ENCODE measurements at places on chromosomes 11 and 22. TPM values are rescaled to one million over a fixed set of nuclear protein-coding genes. Genes with fewer than 3 reads are reported as not detected.

Gene ACRV1
- not detected for polyA plus RNA-seq

DNA sequence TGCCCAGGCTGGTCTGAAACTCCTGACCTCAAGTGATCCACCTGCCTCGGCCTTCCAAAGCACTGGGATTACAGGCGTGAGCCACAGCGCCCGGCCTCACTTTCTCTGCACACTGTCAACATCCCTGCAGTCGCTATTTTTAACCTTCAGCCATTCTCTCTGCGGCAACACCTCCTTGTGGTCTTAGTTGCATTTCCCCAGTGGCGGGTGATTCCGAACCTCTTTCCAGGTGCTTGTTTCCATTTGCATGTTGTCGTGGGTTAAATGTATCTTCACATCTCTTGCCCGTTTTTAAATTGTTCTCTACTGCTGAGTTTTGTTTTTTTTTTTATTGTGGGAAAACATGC is 2.2 kb upstream of the SCT start:
- DNase-seq: no peak

DNA sequence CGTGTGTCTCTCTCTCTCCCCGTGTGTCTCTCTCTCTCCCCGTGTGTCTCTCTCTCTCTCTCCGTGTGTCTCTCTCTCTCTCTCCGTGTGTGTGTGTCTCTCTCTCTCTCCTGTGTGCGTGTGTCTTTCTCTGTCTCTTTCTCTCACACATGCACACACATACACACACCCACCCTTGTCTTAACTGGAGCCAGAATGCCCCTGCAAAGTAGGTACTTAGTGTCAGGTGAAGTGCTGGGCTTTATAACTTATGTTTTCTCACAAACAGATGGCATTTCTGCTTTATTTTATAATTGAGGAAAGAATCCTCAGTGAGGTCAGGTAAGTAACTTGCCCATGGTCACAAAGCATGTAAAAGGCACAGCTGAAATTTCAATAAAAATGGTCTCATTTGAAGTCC is 106.0 kb downstream of the CSNK2A3 start:
- DNase-seq: no peak

DNA sequence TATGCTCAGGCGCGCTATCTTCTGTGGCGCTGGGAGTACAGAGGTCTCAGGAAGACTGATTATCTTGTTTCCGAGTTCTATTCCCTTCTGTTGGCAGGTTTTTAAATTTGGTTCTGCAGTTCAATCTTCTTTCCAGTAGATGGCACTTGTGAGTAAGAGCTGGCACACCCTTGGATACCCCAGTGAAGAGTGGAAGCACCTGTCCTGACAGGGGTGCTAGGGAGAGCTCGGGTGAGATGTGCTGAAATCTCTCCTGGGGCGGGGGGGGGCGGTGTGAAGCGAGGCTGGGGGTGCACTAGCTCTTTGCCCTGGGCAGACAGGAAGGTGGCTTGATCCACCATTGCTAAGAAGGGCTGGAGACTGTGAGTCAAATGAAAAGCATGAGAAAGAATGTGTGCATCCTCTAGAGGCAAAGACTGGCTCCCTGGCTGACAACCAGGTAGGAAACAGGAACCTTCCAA is 679.9 kb upstream of the CCDC179 start:
- no peak for DNase-seq

- peak; percentile 71 for DNase-seq
Observed at GRCh38 chr11:62909107-62909894, 11.9 kb downstream of the CHRM1 start.

- no peak for DNase-seq
Observed at GRCh38 chr11:27847496-27847895, 147.2 kb upstream of the BDNF start.

DNA sequence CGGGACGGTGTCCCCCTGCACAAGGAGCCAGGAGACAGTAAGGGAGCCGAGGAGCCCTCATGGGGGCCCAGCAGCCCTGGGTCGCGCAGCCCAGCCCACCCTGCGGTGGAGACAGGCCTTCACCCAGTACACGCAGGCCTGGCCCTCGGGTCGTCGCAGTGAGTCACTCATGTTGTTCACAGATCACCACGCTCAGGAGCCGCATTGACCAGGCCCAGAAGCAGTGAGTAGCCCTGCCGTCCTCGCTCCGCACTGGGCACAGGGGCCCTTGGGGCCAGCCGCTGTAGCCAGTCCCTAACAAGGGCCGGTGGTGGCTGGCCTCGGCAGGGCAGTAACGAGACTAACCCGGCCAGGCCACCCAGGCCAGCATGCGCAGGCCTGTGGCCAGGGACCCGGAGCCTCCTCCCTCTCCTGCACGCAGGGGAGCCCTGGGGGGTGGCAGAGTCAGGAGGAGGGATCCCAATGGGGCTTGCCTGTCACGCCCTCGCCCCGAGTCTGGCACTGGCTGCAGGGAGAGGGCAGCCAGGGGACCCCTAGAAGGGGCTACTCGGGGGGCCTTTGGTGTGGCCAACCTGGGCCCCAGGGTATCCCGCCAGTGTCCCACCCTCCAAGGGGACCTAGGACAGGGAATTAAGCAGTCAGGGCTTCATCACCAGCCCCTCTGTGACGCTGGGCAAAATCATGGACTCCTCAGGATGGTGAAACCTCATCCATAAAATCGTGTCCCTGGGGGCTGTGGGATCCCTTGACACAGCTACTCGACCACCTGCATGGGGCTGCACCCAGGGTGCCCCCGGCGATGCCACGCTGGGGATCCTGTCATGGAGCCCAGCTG is 10.1 kb upstream of the MRPL23 start:
- no peak for DNase-seq

Gene SERHL2
- polyA plus RNA-seq: 1.4 TPM

- no peak for DNase-seq
Observed at GRCh38 chr11:127965939-127966668, 621.3 kb downstream of the ETS1 start.

Gene LAYN
- polyA plus RNA-seq: 1.6 TPM

DNA sequence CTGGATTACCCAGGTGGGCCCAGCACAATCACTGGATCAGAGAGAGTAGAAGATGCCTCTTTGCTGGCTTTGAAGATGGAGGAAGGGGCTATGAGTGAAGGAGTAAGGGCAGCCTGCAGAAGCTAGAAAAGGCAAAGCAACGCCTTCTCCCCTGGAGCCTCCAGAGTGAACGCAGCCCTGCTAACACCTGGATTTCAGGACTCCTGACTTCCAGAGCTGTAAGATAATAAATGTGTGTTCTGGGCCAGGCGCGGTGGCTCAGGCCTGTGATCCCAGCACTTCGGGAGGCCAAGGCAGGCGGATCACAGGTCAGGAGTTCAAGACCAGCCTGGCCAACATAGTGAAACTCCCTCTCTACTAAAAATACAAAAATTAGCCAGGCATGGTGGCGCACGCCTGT is 102.4 kb downstream of the MORC2 start:
- DNase-seq: no peak

Gene MPZL3
- polyA plus RNA-seq: 1.7 TPM

Gene STIP1
- polyA plus RNA-seq: 55.3 TPM

- DNase-seq: peak; percentile 58
Observed at GRCh38 chr11:911031-911889, 650 bp upstream of the CHID1 start.

- DNase-seq: no peak
Observed at GRCh38 chr11:18684267-18684666, 14.3 kb upstream of the TMEM86A start.

DNA sequence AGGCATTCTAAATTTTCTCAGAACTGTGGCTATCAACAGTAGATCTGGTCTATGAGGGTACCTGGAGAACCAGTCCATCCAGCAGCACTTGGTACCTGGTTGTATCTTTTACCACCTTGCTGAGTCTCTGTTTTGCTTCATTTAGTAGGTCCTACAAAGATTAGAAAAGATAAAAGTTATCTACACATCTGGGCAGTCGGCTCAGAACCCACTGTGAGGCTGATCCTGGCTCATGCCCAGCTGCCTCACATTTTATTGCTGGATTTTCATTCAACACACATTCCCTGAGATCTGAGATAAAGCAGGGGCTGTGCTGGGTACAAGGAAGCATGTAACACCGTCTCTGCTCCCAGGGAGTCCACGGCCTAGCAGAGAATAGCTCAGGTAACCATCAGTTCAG is 27.5 kb downstream of the ATP6V1E1 start:
- DNase-seq: no peak

DNA sequence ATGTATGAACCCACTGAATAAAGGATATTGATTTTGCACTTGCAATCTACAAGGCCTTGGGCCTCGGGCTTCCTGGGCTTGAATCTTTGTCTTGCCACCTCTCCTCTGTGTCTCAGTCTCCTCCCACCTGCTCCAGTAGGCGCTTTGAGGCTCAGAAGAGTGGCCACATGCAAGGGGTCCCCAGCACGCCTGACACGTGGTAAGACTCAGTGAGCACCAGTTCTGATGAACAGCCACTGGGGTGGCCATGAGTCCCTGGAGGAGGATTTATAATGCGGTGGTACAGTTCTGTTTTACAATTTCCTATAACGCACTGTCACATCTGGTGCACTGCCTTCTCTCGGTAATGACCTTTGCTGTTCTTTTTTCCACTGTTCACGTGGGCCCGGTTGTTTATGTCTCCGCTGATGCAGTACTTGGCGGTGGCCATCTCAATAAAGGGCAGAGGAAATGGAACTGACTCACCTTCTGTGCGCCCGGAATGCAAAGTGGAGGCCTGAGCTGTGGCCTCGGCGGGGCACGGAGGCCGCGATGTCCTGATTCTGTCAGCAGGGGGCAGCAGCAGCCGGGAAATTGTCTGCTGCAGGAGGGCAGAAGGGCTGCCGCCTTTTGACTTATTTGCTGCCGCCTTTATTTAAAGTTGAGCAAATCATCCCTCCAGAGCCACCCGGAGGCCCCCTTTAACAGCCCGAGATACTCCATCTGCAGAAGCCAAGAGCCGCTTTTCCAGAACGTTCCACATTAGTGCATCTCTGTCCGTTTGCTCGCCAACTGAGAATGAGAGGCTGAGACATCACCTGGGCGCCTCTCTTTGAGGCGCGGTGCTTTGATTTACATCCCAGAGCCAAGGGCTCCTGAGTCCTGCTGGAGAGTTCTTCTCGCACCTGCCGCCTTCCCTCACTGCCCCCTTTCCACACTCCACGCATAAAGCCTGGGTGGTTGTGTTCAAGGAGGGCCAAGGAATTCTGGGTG is 6.0 kb upstream of the IFT27 start:
- peak; percentile 69 for DNase-seq

Gene CHRM4
- polyA plus RNA-seq: not detected

- DNase-seq: no peak
Observed at GRCh38 chr22:47152938-47153337, 390.5 kb downstream of the TBC1D22A start.

DNA sequence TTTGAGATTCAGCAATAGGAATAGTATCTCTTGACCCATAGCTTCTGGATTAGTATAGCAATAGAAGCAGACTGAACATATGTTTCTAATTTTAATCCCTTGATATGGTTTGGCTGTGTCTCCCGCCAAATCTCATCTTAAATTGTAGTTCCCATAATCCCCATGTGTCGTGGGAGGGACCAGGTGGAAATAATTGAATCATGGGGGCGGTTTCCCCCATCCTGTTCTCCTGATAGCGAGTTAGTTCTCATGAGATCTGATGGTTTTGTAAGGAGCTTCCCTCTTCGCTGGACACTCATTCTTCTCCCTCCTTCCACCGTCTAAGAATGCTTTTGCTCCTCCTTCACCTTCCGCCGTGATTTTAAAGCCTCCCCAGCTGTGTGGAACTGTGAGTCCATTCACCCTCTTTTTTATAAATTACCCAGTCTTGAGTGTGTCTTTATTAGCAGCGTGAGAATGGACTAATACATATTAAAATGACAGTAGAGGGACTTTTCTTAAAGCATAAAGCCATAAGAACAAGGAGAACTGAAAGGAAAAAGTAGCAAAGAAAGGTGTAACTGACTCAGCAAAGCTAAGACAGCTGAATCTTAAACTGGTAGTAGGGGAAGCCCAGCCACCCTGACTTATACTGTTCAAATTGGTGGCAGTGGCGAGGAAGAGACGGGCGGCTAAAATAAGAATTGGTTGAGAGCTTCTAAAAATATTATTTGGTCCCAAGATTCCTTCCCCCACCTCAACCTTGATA is 20.3 kb upstream of the SLN start:
- no peak for DNase-seq

DNA sequence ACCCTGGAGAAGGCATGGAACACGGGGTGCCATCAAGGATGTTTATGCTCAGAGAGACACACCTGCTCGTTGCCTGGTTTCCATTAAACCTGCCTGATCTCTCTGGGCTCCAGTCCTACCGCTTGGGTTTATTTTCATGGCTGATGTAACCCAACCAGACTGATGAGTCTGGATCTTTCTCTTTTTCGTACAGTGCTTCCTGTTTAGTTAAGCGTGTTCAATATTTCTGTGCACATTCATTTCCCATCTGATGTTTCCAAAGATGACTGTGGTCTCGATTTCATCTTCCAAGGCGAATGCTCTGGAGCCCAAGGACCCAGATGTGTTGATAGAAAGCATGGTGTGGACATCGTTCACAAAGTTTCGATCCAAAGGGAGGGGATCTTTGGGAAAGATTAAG is 84.3 kb downstream of the SNX19 start:
- no peak for DNase-seq

DNA sequence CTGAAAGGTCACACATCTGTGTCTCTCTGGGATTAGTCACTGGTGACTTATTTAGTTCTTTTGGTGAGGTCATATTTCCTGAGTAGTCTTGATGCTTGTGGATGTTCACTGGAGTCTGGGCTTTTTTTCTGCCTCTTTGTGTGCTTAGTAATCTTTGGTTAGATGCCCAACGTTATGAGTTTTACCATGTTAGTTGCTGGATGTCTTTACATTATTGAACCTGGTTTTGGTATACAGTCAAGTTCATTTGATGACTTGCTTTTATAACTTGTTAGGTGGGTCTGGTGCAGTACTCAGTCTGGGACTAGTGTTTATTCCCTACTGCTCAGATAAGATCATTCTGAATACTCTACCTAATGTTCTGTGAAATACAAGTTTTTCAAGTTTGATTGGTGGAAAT is 26.2 kb upstream of the SLC37A2 start:
- DNase-seq: no peak

Gene SLC25A22
- 3.0 TPM for polyA plus RNA-seq

GRCh38 chr22:46652847-46653331 is 32.7 kb downstream of the GRAMD4 start:
- no peak for DNase-seq

Gene SLC29A2
- polyA plus RNA-seq: 50.6 TPM

- no peak for DNase-seq
Observed at GRCh38 chr11:122650619-122651018, 4.9 kb upstream of the UBASH3B start.

DNA sequence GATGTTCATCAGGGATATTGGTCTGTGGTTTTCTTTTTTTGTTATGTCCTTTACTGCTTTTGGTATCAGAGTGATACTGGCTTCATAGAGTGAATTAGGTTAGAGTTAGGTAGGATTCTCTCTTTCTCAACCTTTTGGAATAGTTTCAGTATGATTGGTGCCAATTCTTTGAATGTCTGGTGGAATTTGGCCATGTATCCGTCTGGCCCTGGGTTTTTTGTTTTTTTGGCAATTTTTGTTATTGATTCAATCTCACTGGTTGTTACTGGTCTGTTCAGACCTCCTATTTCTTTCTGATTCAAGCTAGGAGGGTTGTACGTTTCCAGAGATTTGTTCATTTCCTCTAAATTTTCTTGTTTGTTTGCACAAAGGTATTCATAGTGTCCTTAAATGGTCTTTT is 54.4 kb downstream of the ATXN10 start:
- DNase-seq: no peak

All from heart right ventricle (tissue), 16 donors.